ENCODE measurements at places on chromosomes 5 and 9.
A peak's percentile ranks its signal among the peaks of the same experiment; 100 is the strongest.

GRCh38 chr9:128818839-128819715 is 777 bp downstream of the ENDOG start:
- peak; percentile 41 for DNase-seq

- DNase-seq = no peak
Measured at GRCh38 chr9:129125478-129125877, 14.3 kb downstream of the PTPA start.

DNA sequence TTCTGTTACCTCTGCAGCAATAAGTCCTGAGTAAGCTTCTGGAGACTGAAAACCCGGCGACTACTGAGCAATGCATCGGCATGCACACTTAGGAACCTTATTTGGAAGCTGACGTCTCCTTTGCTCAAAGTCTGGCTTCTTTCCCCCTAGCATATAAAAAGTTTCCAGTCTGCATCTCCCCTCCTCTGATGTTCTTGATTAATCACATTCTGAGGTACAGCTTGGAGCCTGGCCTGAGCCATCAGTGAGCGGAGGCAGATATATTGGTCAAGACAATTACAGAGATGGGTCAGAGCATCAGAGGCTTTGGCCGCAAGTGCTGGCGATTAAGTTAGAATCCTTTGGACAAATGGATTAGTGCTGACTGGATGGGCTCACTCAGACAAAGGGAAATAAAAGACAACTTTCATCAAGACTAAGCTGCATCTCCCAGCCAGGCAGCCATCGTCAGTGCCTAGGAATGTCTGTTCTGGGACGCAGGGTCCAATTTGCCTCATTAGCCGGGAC is 140.7 kb downstream of the MTX3 start:
- no peak for DNase-seq

GRCh38 chr9:21154018-21154608 is 12.3 kb downstream of the IFNA21 start:
- DNase-seq = peak; percentile 2

DNA sequence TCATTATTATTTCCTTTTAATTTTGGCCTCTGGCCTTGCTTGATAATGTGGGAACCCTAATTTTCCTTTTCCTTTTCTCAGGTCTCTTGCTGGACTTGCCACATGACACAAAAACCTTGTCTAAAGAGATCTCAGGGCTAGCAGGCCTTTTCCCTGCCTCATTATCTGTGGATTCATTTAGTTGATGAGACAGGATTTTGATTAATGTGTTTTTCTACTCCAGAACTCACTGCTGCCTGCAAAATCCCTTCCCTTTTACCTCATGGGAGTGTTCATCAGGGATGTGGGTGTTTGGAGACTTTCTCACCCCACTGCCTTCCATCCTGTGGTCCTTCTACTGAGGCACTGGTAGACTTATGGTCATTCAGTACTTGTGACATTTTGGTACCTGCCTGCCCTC is 56.2 kb upstream of the MAMDC2 start:
- DNase-seq = no peak

GRCh38 chr5:150469718-150470469 is 20.4 kb upstream of the RPS14 start:
- no peak for DNase-seq

DNA sequence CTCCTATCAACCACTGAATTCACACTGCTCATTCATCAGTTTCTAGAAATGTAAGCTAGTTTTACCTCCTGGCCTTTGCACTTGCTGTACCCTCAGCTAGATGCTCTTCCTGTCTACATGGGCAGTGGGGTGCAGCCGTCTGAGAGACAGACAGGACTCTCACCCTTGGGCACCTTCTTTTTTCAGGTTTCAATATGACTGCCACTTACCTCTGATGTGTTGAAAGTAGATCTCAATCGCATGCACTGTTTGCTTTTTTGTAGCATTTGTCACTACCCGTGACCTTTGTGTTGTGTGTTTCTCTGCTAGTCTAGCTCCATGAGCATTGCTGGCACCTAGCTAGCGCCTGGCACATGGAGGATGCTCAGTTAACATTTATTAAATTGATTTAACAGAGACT is 403.1 kb upstream of the TRPC7 start:
- no peak for DNase-seq

GRCh38 chr5:33994845-33995244 is 10.4 kb upstream of the SLC45A2 start:
- no peak for DNase-seq

GRCh38 chr5:160129841-160130240 is 10.6 kb upstream of the PWWP2A start:
- DNase-seq = no peak

DNA sequence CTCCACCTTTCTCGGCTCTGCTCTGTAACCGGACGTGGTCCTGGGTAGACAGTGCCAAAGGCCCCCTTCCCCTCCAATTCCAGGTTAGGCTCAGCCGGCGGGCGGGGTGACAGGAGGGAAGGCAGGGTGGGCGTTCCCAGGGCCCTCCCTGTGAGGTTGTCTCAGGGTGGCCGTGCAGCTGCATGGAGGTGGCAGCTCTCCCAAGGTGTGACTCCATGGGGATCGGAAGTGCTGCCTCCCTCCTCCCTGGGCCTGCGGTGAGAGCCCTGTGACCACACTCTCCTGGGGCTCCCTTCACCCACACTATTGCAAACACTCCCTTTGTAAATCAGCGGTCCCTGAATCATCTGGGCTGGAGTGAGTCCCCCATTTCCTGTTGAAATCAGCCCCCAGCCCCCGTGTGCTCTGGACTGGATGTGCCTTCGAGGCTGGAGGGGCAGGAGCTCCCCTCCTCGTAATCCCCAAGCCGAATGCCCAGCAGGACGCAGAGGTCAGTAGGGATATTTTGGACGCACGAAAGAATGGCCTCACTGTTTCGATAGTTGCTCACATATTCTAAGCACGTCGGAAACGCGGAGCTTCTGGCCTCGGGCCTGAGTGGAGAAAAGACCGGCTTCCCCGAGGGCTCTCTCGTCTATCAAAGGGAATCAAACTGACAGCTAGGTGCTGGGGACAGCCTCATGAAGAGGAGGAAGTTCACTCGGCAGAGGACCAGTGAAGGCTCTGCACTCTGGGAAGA is 107.6 kb upstream of the COL5A1 start:
- no peak for DNase-seq

DNA sequence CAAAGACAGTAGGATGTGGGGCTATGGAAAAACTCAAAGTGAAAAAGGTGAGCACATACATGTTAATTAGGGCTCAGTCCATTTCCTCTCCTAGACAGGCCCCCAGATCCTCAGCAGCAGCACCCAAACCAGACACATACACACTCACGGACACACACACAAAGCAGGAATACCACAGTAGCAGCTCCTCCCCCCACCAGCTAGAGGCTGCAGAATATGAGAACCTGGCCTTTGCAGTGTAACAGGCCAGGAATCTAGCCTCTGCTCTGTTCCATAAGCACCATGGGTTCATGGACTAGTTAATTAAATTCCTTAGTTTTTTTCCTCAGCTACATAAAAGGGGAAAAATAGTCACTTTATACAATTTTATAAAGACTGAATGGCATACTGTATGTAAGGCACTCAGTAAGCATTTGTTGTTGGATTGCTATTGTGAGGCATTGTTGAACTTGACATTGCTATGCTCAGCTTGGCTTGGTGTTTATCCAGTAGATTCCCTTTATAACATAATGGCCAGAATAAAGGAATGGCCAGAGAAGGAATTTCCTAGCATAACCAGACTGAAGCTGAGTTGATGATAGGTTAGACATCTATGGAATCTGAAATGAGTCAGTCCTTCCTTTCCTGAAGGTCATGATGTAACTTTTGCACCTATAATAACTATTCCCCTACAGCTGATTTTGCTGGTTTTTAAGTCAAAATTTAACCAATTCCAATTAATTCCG is 186.8 kb downstream of the SEMA5A start:
- DNase-seq = no peak

DNA sequence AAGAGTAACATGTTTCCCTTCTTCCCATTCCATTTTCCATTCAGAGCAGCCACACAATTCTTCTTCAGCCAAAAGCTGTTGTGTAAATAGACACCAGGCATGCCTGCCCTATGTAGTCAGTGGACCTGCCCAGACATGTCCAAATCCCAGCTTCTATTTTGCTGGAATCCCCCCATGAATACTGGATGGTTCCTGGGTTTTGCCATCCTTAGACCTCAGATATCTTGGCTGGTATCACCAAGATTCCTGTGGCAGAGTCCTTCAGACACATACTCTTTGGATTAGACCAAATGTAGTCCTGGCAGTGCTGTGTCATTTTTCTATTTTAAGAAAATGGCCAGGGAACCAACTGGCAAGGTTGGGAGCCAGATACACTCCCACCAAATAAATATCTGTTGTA is 10.3 kb downstream of the FST start:
- DNase-seq = no peak

GRCh38 chr5:177316005-177316404 is 4.3 kb upstream of the MXD3 start:
- no peak for DNase-seq

DNA sequence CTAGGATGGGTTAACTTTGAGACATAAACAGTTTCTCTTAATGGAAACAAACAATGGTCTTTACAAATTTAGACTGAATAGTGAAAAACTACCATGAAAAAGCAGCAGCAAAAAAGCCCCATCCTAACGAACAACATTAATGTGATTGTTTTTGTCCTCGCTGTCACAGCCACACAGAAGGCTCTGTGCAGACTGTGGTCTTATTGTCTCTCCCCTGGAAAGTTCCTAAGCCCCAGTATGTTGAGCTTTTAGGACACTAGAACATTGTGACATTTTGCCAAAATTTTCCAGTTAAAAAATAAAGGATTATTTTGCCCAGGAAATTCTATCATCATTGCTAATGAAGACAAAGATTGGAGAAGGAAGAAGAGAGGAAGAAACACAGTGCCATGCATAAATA is 12.6 kb upstream of the SOWAHA start:
- no peak for DNase-seq

GRCh38 chr5:119078071-119078846 is 7.4 kb downstream of the DMXL1 start:
- no peak for DNase-seq

DNA sequence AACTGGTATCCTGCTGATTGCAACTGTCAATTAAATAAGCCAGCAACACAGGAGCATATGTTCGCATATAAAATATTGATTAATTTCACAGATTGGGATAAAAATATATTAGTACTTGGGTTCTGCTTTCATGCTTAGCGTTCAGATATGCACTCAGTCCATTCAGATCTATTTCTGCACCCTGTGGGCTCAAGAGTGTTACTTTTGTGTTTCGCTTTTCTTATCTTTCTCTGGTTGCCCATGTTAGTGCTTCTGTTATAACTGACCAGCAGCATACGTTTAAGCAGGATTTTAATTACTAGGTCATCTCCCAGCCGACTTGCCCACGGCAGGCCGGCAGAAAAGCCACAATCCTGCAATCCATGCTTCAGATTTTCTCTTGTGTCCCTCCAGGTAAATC is 289.1 kb downstream of the EBF1 start:
- no peak for DNase-seq
